HT1080 (cell line): ENCODE measurements at places on chromosomes 3 and 15. TPM values are rescaled to one million over a fixed set of nuclear protein-coding genes. Genes with fewer than 3 reads are reported as not detected.
A peak's percentile ranks its signal among the peaks of the same experiment; 100 is the strongest.

DNA sequence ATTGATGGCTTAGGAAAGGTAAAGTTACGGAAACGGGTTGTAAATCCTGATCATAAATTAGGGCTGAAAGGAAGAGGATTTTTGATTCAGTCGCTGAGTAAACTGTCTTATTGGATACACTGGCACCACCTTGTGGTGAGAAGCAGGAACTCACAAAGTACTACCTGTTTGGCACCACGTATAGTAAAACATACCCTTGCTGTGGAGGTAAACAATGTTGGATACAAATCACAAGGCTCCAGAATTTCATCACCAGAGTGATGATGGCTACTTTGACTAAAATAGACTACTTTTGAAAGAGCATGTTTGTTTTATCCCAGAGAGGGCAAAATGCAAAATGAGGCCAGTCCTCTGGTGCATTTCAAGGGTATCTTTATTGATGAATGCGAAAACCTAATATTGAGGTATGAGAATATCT, 216.9 kb downstream of the IGSF11 start:
- peak; percentile 48 for DNase-seq

DNA sequence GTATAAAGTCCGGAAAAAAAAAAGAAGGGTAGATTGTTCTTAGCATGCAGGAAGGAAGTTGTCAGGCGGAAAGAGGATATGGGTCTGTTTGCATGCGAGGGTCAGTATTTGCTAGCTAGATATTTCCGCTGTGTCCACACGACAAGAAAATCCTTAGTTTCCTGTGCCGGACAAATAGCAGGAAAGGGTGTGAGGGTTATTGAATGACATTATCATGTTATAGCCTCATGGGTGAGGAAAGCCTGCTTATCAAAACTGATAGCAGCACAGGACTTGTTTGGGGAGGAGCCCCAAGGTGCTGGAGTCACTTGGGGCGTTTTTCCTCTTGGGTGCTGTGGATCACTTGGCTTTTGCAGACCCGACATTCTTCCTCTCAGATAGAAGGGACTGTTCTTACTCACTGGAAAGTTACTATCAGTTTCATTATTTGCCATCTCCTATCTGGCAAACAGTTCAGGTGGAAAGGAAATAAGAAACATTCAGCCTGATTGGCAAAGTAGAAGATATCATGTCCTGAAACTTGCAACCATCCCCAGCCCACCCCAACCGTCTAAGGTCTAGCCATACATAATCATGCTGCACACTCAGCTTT, 127.2 kb upstream of the DPH6 start:
- no peak for DNase-seq

IGF2BP2 gene
- 138 and 157 TPM in 2 replicates for total RNA-seq

SERINC4 gene
- 0.13 and 0.18 TPM in 2 replicates for total RNA-seq

CSK gene
- 39.3 and 50.7 TPM in 2 replicates for total RNA-seq

STXBP5L gene
- total RNA-seq, result 0.05 TPM in 1 of 2 replicates, not detected in the other

ATP1B3 gene
- 75.3 and 119 TPM in 2 replicates for total RNA-seq
